Stomach (tissue), 19 donors: ENCODE measurements at places on chromosomes 12 and 14.

- no peak for DNase-seq
Observed at GRCh38 chr14:51546603-51547258, 105.0 kb upstream of the FRMD6 start.

DNA sequence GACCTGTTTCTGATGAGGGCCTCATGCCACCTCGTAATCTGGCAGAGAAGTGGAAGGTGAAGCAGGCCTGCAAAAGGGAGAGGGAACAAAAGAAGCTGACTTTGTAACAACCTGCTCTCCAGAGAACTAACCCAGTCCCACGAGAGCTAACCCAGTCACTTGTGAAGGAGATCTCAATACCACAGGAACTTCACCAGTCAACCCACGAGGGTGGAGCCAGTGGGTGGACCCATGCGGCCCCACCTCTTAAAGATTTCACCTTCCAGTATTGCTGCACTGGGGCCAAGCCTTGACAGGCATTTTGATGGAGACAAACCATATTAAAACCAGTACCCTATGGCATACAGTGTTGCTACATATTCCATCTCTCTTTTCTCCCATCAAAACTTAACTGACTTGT lies 55.1 kb downstream of the SERPINA10 start:
- DNase-seq, result no peak

GRCh38 chr12:99059824-99060511 lies 414.9 kb downstream of the APAF1 start:
- DNase-seq, result no peak

GRCh38 chr14:103095210-103095778 lies 769 bp downstream of the EXOC3L4 start:
- DNase-seq, result no peak

DNA sequence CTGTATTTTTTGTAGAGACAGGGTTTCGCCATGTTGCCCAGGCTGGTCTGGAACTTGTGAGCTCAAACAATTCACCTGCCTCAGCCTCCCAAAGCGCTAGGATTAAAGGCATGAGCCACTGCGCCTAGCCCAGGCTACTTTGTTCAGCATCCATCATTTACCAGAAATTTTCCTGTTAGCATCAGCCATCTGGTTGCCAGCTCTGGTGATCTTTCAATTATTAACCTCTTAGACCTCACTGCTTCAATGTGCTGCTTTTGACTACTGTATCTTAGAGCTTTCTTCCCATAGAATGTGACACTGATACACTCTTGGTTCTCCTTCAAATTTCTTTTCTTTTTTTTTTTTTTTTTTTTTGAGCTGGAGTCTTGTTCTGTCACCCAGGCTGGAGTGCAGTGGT lies 5.4 kb upstream of the AMHR2 start:
- DNase-seq, result no peak
